Transverse colon (tissue), 4 donors: ENCODE measurements at places on chromosomes 7 and 10. TPM values are rescaled to one million over a fixed set of nuclear protein-coding genes. Genes with fewer than 3 reads are reported as not detected.

- no peak overlapping the region for H3K4me3 ChIP-seq
- no peaks in the 10 kb centered on the region for H3K27me3 ChIP-seq
- H3K27ac ChIP-seq, result no peak overlapping the region
- H3K4me1 ChIP-seq, result no peaks in the 10 kb centered on the region
- no peak for DNase-seq
Observed at GRCh38 chr10:94630017-94630688, 53.4 kb upstream of the CYP2C18 start.

Gene ASAH2
- 0.75 TPM for total RNA-seq

Gene HOXA1
- 1.6 TPM for total RNA-seq

DNA sequence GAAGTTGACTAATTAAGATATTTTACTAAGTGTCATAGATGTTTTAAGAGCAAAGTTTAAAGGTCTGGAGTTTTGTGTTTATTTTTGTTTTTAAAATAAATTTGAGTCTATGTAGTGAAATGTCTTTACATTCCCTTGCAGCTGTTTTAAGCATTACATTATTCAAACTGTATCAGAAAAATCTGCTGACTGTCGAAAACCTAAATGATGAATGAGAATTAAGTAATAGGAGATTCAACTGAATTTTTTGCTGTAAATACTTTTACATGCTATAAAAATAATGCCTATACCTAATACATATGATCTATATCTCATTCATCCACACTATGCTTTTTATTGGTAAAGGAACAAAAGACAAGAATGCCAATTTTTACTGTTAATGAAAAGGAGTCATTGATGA lies 227.2 kb downstream of the CSTF2T start:
- H3K4me1 ChIP-seq, result no peaks in the 10 kb centered on the region
- no peaks in the 10 kb centered on the region for H3K27me3 ChIP-seq
- no peak for DNase-seq
- no peaks in the 10 kb centered on the region for H3K36me3 ChIP-seq

DNA sequence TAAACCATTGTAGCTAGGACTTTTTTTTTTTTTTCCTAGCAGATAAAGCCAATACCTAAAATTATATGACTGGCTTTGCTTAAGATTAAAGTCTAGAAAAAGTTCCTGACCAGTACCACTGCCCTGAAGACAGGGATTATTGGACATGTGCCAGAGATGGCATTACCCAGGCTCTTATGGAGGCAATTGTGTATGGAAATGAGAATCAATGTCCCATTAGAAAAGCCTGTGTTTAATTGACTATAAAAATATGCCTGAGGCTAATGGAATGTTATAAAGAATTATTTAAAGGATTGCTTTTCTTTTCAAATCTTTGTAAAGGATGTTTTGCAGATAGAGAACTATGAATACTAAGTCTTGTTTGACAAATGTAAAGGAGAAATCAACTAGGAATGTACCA lies 196.7 kb downstream of the ANK3 start:
- H3K36me3 ChIP-seq, result no peaks in the 10 kb centered on the region
- H3K27ac ChIP-seq, result no peak overlapping the region
- no peak for DNase-seq
- H3K4me1 ChIP-seq, result peaks cover 2% of the 10 kb centered on the region
- no peak overlapping the region for H3K4me3 ChIP-seq

GRCh38 chr10:106857728-106858127 lies 306.8 kb downstream of the SORCS1 start:
- H3K36me3 ChIP-seq, result no peaks in the 10 kb centered on the region
- no peaks in the 10 kb centered on the region for H3K27me3 ChIP-seq
- H3K4me1 ChIP-seq, result no peaks in the 10 kb centered on the region
- H3K27ac ChIP-seq, result no peak overlapping the region
- no peak overlapping the region for H3K4me3 ChIP-seq

Gene UTF1
- total RNA-seq, result not detected

GRCh38 chr7:74483402-74484336 lies 30.0 kb downstream of the GTF2IRD1 start:
- H3K4me3 ChIP-seq, result no peak overlapping the region
- no peaks in the 10 kb centered on the region for H3K36me3 ChIP-seq
- DNase-seq, result no peak
- H3K27ac ChIP-seq, result peak overlapping the region; percentile 89
- peaks cover 41% of the 10 kb centered on the region for H3K4me1 ChIP-seq
- no peaks in the 10 kb centered on the region for H3K27me3 ChIP-seq

DNA sequence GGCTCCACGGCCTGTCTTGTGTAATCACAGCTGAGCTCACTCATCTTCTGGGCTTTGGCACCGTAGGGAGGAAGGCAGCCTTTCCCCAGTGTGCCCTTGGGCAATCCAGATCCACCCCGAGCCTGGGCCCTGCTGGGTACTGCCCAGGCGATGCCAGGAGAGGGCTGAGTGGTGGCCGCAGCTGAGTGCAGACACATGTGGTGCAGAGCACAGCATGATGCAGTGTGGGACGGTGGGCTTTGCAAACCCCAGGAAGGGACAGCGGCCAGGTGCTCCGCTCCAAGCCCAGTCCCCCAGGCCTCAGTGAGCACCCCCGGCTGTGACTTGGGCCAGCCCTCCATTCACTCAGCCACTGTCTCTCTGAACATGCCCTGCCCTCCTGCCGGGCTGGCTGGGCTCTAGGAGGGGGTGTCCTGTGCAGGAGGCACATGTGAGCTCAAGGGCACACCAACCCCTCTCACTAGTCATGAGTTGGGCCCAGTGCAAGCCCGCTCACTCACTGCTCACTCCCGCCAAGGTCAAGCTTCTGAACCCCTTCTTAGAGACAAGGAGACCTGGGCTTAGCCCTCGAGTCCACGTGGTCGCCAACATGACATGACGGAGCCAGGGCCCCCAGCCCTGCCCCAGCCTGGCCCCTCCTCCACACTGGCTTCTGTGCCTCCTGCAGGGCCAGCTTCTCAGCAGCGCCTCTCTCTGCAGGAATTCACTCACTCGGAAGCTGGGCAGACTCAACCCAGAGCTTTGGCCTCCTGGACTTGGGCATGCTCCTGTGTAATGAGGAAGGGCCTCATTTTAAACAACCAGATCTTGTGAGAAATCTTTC lies 77.5 kb upstream of the INSIG1 start:
- H3K27ac ChIP-seq, result no peak overlapping the region
- DNase-seq, result no peak
- H3K4me3 ChIP-seq, result no peak overlapping the region
- peaks cover 21% of the 10 kb centered on the region for H3K27me3 ChIP-seq
- H3K36me3 ChIP-seq, result no peaks in the 10 kb centered on the region
- no peaks in the 10 kb centered on the region for H3K4me1 ChIP-seq

- H3K27me3 ChIP-seq, result no peaks in the 10 kb centered on the region
- H3K27ac ChIP-seq, result no peak overlapping the region
- no peak overlapping the region for H3K4me3 ChIP-seq
- H3K4me1 ChIP-seq, result peaks cover 26% of the 10 kb centered on the region
- DNase-seq, result peak; percentile 36
- H3K36me3 ChIP-seq, result no peaks in the 10 kb centered on the region
Observed at GRCh38 chr10:71776481-71776925, 3.2 kb upstream of the VSIR start.

DNA sequence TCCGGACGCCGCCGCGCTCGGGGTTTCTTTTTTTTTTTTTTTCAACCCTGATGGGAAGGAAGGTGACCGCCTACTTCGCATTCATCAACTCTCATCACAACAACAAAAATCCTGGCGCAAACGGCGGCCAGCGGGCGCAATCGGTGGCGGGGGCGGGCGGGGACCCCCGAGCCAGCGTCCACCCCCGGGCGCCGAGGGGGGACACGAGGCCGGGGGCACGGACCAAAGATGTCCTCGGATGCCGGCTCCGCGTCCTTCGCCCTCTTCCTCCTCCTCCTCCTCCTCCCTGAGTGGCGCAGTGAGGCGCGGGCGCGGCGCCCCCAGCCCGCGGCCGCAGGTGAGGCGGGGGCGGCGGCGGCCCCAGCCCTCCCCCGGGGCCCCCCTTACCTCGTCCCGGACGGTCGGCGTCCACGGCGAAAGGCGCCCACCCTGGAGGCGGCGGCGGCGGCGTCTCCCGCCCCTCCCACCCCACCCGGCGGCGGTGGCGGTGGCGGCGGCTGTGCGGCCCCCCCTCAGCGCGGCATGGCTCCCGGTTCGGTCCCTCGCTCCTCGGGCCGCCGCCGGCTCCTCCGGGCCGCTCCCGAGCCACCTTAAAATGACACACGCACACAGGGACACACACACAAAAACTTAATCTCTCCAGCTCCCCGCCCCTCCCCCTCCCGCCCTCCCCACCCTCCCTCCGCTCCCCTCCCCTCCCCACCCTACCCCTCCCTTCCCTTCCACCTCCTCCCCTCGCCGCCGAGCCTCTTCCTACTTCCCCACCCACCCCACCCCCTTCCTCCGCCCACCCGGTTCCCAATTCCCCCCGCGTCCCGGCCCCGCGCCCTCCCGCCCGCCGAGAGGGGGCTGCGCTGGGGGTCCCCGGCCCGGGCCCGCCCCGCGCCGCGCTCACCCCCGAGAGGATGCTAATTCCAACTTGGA lies at the start of gene CTBP2:
Gene CTBP2 (minus strand): TSS at position 632 of the 924 bp plus-strand sequence.
- H3K27ac ChIP-seq, result peak within 1 kb of the TSS; percentile 98
- DNase-seq, result peak; percentile 59
- H3K36me3 ChIP-seq, result no peaks in the 10 kb centered on the region

Gene RARRES2
- 92.6 TPM for total RNA-seq

DNA sequence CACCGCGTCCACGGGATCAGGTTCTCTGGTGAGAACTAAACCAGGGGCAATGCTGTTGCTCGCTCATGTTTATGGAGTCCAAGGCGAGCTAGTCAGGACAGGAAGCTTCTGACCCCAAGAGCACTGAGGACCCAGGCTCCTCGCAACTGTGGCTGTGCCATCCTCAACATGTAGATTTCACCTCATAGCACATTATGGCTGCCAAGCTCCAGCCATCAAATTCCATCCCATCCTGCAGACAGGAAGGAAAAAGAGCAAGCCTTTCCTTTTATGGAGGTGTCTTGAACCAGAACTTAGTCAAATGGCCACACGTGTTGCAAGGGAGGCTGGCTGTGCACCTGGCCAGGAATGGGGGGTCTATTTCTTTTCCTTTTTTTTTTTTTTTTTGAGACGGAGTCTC lies 16.1 kb upstream of the NKX6-2 start:
- no peaks in the 10 kb centered on the region for H3K4me1 ChIP-seq
- no peak for DNase-seq
- no peaks in the 10 kb centered on the region for H3K27me3 ChIP-seq
- H3K4me3 ChIP-seq, result no peak overlapping the region
- no peak overlapping the region for H3K27ac ChIP-seq
- no peaks in the 10 kb centered on the region for H3K36me3 ChIP-seq

GRCh38 chr10:99548041-99548530 lies 15.3 kb downstream of the NKX2-3 start:
- no peak overlapping the region for H3K27ac ChIP-seq
- no peak for DNase-seq
- H3K36me3 ChIP-seq, result no peaks in the 10 kb centered on the region

GRCh38 chr10:49056356-49056755 lies 59.0 kb downstream of the VSTM4 start:
- H3K27ac ChIP-seq, result no peak overlapping the region
- no peaks in the 10 kb centered on the region for H3K27me3 ChIP-seq
- H3K4me1 ChIP-seq, result no peaks in the 10 kb centered on the region
- no peaks in the 10 kb centered on the region for H3K36me3 ChIP-seq
- DNase-seq, result no peak

- no peaks in the 10 kb centered on the region for H3K36me3 ChIP-seq
- DNase-seq, result no peak
- H3K4me1 ChIP-seq, result no peaks in the 10 kb centered on the region
- H3K4me3 ChIP-seq, result no peak overlapping the region
- H3K27ac ChIP-seq, result no peak overlapping the region
Observed at GRCh38 chr7:15130666-15131541, 228.4 kb upstream of the DGKB start.

DNA sequence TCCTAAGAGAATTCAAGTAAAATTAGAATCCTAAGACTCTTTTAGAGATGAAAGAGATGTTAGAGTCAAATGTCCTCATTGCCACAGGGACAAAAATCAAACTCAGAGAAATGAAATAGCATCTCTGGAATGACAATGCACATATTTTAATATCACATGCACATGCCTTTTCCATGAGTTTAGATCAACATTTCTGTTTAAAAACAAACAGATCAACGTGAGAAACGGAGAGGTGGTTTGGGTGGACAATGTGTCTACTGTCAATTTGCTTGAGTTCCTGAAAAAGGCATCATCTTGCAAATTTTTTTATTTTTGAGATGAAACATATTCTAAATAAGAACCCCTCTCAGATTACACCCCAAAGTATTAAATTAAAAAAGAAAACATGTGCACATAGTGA lies 130.0 kb downstream of the CHRM2 start:
- DNase-seq, result no peak
- H3K4me3 ChIP-seq, result no peak overlapping the region
- H3K27ac ChIP-seq, result no peak overlapping the region

DNA sequence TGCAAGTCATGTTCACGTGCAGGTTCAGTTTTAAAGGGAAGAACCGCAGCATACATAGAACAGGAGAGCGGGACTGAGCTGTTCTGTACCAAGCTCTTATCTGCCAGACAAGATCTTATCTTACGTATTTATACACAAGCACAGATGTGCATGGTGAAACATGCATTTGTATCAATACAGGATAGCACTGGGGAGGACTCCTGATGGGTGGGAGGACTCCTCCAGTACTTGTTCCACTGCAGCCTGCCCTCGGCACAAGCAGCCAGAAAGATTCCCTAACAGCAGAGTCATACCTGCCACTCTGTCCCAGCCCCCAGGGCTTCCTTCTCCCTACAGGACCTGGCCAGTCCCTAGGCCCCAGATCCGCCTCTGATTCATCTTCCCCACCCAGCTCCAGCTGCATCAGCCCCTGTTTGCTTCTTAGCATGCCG lies 13.2 kb upstream of the PRKCQ start:
- H3K27me3 ChIP-seq, result no peaks in the 10 kb centered on the region
- no peaks in the 10 kb centered on the region for H3K4me1 ChIP-seq
- H3K4me3 ChIP-seq, result no peak overlapping the region
- no peaks in the 10 kb centered on the region for H3K36me3 ChIP-seq

DNA sequence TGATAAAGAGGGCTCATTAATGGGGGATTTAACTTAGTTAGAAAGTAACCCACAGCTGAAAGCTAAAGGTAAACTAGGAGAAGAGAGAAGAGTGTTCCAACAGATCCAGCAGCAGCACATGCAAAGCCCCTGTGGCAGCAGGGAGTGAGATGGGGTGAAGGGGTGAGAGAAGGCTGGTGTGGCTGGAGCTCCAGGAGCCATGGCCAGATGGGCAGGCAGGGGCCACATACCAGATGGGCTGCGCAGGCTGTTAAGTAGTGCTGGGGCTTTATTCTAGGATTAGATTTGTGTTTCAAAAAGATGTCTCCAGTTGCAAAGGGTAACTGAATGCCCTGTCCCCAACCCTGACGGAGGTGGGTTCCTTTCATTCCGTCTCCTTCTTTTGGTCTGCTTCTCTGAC lies 33.2 kb downstream of the HIF1AN start:
- no peaks in the 10 kb centered on the region for H3K4me1 ChIP-seq
- H3K27ac ChIP-seq, result no peak overlapping the region
- no peak for DNase-seq
- H3K36me3 ChIP-seq, result no peaks in the 10 kb centered on the region
- H3K27me3 ChIP-seq, result peaks cover 95% of the 10 kb centered on the region

DNA sequence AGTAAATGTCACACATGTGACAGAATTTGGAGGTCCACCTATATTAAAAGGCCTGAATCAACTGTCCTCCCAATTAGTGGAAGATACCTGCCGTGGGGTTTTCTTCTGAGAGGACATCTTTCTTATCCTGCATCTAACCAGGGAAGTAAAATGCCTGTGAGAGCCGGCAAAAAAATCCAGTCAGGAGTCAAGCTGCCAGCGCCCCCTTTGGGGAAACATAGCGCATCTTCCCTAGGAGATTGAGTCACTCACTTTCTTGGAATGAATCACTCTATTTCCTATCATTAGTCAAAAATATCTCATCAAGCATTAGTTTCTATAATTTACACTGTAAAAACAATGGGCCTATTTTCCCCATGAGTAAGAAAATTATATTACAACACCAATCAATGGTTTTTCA lies 66.4 kb upstream of the ANK3 start:
- H3K4me1 ChIP-seq, result peaks cover 5% of the 10 kb centered on the region
- no peak overlapping the region for H3K27ac ChIP-seq
- DNase-seq, result no peak
- H3K4me3 ChIP-seq, result no peak overlapping the region
- H3K27me3 ChIP-seq, result no peaks in the 10 kb centered on the region
- no peaks in the 10 kb centered on the region for H3K36me3 ChIP-seq

Gene IFIT1B
- not detected for total RNA-seq
